ENCODE measurements at places on chromosomes 1 and 21.

- DNase-seq = no peak
Measured at GRCh38 chr1:201634261-201634660, 95.3 kb downstream of the NAV1 start.

DNA sequence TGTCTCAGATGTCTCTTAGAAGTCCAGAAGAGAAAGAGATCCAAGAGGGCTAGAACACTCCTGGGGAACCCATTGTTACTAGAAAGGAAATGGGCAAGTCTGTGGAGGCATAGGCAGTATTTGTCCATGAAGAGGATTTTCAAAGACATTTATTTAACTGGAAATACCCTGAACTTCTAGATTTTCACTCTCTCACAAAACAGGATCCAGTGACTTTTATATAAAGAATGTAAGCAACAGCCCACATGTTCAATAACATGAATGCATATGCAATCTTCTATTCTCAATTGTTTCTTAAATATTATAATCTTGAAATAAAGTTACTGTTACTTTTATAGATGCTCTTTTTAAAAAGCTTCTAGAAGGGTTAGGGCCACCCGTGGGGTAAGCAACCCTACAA lies 53.4 kb downstream of the TBX15 start:
- no peak for DNase-seq

DNA sequence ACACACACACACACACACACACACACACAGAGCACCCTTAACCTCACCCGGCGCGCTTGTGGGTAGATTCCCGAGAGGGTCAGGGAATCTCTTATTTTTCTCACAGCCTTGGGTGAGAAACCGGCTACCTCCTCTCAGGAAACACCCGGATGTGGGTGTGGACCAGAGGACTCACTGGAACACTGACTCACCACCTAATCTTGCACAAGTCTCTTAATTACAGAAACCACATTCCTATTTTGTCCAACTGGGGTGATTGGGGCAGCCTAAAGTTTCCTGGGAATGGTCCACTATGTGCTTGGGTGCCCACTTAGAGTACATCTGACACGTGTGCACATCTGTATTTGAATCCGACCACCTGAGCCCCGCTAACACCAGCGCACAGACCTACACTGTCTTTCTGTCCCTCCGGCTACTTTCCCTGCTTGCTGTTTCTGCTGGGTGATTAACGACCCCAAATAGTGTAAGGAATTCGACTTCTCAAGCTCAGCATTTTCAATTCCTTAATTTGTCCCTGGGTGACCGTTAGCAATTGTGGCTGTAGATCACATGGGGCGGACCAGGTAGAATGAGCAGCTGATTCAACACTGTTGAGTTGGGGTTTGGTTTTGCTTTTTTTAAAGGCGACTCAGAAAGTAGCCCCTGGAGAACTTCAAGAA lies 14.0 kb upstream of the TBX15 start:
- DNase-seq = no peak

DNA sequence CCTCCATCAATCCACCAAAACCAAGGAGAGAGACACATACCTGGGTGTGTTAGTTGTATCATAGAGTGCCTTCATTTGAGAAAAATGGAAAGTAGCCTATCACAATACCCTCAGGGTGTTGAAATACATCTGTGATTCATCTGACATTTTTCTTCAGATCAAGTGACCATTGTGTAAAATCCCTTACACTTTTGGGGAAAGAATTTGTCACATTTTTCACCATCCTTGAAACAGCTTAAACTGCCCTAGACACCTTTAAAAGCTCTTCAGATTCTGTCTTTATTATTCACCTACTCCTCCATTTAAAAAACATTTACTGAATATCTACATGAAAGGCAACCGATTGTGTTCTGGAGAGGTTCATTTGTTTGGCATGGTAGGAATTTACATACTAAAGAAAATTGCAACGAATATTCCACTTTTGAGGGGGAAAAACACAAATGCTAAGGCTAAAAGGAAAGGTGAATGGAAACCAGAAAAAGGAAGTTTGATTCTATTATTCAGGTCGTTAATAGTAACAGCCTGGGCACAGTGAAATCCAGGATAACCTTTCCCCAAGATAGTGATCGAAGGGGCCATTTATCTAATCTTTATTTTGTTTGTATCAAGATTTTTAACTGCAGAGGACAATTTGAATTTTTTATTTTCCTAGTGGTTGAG lies 70.4 kb upstream of the SAMSN1 start:
- no peak for DNase-seq

All from urinary bladder (tissue), 4 donors.